ENCODE measurements at places on chromosomes 2 and 18.

GRCh38 chr18:22109535-22109934, 59.9 kb upstream of the GATA6 start:
- DNase-seq, result no peak

DNA sequence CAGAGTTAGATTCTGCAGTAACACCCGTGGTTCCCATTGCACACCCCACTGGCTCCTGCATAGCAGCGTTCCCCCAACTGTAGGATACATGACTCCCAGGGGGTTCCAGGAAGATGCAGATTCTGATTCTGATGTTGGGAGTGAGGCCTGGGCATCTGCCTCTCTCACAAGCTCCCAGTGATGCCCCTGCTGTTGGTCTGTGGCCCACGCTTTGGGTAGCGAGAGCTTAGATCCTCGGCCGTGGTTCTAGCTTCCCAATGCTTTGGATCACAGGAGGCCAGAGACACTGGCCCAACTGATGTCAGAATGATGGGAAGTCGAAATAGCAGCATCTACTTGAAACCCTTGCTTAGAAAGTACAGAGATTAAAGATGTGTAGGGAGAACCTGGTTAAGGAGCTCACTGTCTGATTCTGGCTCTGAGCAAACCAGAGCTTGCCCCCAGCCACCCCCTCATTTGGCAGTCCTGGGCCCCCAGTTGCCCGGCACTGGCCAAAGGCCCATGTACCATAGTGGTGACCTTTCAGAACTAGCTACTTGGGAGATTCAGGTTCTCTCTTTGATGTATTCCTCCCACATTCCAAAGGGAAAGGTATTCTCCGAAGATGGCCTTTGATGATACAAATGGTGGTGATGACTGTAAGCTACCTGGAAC, 197.5 kb downstream of the FAM210A start:
- DNase-seq, result no peak

DNA sequence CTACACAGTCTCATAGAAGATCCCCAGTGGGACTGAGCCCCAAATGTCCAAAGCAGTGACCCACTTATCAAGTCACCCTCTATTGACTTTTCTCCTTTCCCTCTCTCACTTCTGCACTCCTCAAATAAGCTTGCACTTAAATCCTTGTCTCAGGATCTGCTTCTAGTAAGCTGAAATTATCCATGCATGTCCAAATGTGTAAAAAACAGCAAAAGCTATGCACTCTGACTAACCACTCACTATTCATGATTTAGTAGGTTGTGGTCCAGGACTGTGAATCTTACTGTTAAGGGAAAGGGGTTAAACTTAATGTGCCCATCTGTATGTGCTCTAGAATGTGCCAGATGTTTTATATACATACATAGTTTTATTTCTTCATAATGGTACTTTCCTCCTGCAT, 115.4 kb downstream of the SCG2 start:
- no peak for DNase-seq

DNA sequence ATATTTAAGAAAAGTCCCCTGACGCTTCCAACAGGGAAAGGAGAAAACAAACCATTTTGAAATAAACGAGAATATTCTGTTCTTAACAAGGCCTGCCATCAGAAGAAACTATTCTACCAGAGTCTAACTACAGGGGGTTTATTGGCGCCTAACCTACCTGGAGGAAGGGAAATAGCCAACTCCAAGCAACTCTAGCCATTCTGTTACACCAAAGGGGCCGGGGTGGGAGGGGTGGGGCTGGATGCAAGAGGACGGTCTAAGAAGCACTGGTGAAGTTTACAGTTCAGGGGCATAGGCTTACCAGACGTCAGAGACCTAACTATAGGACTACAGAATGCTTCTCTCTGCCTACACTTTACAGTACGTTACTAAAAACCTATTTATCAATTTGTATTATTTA, 60.5 kb upstream of the GALNT5 start:
- DNase-seq, result no peak

GRCh38 chr2:235542733-235543127, 48.9 kb downstream of the AGAP1 start:
- DNase-seq, result no peak

GRCh38 chr2:33595385-33595784, 3.7 kb downstream of the FAM98A start:
- no peak for DNase-seq

GRCh38 chr18:54480616-54481015, 110.4 kb upstream of the DYNAP start:
- no peak for DNase-seq

DNA sequence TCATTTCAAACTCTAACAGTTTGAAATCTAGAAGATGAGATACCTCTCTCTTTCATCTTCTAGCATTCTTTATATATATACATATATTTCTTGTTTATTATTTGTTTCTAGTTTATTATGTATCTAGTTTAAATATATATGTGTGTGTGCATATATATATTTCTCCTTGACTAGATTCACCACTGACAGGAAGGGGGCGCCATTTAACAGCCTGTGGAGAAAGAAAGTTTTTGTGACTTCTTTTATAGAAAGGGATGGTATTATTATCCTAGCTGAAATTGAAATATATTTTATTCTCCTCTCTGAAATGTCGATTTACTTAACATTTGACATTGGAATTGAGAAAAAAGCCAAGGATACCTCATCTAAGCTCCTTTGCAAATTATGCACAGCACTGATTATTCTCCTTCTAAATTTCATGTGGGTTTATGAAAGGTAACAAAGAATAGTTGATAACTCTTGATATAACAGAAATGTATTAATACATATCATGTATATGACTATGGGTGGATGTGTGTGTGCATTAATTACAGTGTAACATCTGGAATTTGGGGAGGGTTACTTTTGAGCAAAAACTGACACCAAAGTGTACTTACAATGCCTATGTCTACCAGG, 160.7 kb upstream of the NT5C1B start:
- no peak for DNase-seq

DNA sequence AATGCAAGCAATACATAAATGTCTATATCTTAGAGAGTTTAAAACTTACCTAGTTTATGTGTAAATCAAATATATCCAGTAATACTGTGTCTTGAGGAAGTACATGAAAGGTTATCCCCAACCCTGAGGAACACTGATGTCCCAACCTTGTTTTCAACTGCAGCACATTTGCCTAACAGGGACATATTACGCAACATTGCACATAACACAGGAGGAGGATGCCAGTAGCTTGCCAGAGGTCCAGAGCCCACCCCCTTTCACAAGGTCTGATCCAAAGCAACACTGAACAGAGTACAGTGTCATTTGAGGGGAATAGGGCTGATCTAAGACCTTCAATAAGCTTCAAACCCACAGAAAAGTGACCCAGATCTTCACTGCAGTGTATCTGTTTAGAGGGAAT, 678.5 kb downstream of the ARHGAP15 start:
- DNase-seq, result no peak

DNA sequence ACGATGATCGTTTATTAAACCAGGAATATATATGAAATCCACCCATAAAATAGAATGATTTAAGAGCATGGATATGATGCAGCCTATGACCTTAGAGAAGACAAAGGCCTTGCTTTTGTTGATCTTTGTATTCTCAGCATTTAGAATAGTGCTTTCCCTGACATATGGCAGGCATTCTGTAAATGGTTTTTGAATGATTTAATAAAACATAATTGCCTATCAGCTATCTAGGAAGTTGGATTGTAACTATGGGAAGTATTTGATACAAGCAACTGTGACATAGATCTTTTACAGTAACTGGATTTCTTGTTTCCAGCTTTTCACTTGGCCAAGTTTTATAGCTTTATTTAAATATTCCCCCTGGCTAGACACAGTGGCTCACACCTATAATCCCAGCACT, 5.1 kb upstream of the GPR155 start:
- DNase-seq, result no peak

DNA sequence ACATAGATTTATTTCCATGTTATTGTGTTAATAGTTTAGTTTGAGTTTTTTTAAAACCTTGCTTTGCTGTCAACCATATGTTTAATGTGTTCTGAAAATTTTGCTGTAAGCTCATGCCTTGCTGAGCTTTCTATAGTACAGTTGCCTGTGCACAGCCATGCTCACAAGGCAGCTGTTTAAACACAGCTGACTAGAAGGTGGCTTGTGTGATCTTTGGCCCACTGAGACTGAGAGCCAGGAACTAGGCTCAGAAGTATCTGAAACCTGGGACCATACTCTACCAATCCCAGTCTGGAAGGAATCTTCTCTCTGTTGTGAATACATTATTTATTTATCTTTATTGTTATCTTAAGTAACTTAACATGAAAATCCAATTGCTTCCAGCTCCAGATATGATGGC, 350.5 kb downstream of the KIAA1328 start:
- no peak for DNase-seq

- no peak for DNase-seq
Measured at GRCh38 chr2:1744446-1745170, at the start of gene PXDN. Gene PXDN, minus strand, starts transcription at chr2:1744515. Its CDS starts 60 bp downstream, at chr2:1744455.

- no peak for DNase-seq
Measured at GRCh38 chr18:13480571-13481255, 245.6 kb downstream of the FAM210A start.

GRCh38 chr2:241254904-241255351, 60.5 kb downstream of the HDLBP start:
- no peak for DNase-seq

DNA sequence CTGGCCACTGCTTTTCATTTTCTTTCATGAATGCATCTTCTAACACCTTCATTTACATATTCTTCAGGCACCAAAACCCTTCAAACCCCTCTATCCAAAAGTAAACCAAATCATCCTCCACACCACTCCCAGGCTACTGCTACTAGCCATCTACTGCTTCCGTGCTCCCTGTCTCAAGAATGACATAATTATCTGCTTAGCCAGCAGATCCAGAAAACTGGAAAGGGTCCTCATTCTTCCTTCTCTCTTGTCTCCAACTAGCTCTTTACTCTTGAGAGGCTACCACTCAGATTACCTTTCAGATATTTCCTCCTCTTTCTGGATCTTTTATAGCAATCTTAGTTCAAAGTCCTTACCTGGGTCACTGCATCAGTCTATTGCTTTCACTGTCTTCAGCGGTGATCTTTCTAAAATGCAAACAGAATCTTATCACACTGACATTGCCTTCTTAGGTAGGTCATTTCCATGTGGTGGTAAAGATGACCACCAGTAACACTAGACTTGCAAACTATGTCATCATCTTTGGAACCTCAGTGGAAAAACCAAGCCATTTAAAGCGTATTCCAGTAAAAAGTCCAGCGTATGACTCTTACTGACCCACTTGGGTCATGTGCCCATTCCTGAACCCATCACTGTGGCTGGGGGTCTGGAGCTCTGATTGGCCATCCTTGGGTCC, 15.8 kb upstream of the NEDD4L start:
- DNase-seq, result no peak

- no peak for DNase-seq
Measured at GRCh38 chr2:12052796-12053195, 306.4 kb downstream of the LPIN1 start.

DNA sequence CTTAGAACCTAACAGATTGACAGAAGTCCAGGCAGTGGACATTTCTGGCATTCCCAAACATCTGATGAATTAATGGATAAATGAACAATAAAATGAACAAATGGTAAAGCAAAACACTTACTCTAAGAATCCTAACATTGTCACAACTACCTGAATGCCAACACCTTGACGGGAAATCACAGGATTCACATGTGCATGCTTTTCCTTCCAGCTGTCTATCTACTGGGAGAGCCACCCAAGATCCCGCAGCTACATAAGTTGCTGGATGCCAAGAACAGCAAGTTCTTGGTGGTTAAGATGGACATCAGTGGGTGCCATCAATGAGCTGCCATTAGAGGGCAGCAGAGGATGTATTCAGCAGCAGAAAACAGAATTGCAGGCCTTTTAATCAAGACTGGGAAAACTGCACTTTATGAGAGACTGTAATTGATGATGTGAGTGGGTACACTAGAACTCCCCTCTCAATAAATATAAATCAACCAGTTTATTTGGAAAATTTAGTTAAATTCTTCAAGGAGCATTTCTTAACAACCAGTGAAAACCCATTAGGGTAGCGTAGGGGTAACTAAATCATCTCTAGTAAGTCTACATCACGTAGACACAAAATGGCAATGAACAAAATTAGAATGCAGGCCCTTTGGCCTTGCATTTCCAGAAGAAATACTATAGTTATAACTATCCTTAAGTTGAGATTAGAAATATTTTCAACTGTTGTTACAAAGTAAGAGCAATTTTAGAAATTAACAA, 45.6 kb downstream of the SESTD1 start:
- peak; percentile 57 for DNase-seq

- no peak for DNase-seq
Measured at GRCh38 chr2:3101016-3101942, 276.3 kb downstream of the EIPR1 start.

DNA sequence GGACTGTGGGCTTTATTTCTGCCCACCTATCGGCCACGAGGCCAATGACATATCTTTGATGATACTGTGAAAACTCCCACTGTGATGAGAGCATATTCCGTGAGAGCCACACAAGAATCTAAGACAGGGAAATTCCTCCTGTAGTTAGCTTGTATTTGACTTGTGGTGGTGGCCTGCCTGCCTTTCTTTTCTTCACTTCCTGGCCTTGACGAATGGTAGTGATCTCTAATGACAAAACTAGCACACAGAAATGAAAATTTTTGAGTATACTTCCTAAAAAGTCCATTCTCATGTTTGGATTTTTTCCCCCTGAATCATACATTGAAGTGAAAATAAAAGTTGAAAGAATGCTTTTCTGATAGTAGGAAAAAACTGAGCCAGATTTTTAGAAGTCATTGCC, 94.4 kb downstream of the MGAT5 start:
- no peak for DNase-seq

DNA sequence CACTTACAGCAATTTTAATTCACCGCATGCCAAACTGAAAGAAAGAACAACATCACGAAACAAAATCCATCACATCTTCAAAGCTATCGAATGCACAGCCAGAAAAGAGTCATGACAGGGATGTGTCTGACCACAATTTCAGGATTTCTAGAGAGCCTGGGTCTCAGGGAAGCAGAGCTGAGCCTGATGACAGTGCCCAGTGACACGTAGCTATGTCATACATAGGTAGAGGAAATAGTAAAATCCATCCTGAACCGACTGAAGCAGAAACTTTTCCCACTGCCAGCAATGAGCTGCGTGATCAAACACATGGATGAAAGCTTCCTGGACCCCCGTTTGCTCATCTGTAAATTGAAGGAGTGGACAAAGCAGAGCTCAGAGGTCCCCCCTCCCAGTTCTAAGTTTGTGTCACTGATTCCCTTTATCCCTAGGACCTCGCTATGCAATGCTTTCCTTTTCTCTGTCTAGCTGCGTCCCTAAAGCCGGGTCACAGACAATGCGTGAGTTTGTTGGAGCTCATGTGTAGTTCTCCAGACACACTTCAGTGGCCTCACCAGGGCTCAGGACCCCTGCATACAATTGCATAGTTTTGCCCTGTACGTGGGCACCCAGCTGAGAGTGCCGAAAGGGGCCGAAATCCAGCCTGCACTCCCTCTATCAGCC, 37.6 kb downstream of the CCBE1 start:
- DNase-seq, result no peak

GRCh38 chr2:69553991-69554390, 89.5 kb downstream of the AAK1 start:
- DNase-seq, result no peak

GRCh38 chr2:223396993-223397392, 205.2 kb downstream of the SCG2 start:
- no peak for DNase-seq

Data from AG04449 (cell line).